Osteoblast (primary cell): ENCODE measurements at places on chromosomes 7 and 10. TPM values are rescaled to one million over a fixed set of nuclear protein-coding genes. Genes with fewer than 3 reads are reported as not detected.

MRPL43 gene
- total RNA-seq = 48.5 and 55.7 TPM in 2 replicates

ANKRD16 gene
- total RNA-seq = 7.2 and 9.4 TPM in 2 replicates

PON1 gene
- not detected in 2 replicates for total RNA-seq

IFIT1B gene
- total RNA-seq = not detected in 2 replicates

SUN3 gene
- total RNA-seq = not detected in 2 replicates
